ENCODE measurements at places on chromosomes 7 and 10. TPM values are rescaled to one million over a fixed set of nuclear protein-coding genes. Genes with fewer than 3 reads are reported as not detected.

EN2 gene
- total RNA-seq = not detected

- peak; percentile 64 for DNase-seq
Measured at GRCh38 chr7:2632733-2633537, 1.1 kb downstream of the TTYH3 start.

TUBB8 gene
- not detected for total RNA-seq

DNA sequence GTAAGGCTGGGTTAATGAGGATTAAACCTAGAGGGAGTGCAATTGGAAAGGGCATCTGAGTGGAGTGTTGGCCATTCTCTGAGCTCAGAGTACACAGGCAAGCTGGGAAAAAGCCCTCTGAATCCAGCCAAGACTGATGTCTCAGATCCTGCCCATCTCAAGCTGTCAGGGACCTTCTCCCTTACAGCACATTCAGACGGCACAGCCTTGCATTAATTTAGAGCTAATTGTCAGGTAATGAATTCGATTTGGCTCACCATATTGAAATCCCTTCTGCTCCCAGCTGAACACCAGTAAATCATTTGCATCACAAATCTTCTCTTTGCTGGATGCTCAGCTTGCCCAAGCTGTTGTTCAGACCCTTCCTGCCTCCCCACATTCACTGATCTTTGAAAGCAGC lies 399.3 kb upstream of the PODXL start:
- no peak for DNase-seq

DNA sequence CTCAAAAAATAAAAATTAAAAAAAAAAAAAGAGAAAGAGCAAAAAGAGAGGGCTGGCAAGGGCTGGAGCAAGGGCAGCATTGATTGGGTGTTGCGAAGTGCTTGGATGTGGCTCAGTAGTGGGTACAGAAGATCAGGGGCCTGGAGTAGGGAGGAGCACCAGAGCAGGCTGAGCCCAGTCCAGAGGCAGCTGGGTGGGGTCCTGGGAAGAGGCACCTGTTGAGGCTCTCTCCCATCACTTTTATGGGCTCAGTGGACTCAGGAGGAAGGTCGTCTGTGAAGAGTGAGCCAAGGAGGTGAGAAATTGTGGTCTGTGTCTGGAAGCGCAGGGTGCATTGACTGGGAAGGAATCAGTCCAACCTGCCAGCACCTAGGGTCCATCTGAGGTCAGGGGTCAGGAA lies 11.8 kb upstream of the ZMIZ2 start:
- no peak for DNase-seq

DNAH11 gene
- 2.7 TPM for total RNA-seq

- DNase-seq = no peak
Measured at GRCh38 chr7:55152516-55152915, 133.7 kb downstream of the EGFR start.

GRCh38 chr7:112573302-112574039 lies 92.7 kb downstream of the LSMEM1 start:
- DNase-seq = peak; percentile 4

DNA sequence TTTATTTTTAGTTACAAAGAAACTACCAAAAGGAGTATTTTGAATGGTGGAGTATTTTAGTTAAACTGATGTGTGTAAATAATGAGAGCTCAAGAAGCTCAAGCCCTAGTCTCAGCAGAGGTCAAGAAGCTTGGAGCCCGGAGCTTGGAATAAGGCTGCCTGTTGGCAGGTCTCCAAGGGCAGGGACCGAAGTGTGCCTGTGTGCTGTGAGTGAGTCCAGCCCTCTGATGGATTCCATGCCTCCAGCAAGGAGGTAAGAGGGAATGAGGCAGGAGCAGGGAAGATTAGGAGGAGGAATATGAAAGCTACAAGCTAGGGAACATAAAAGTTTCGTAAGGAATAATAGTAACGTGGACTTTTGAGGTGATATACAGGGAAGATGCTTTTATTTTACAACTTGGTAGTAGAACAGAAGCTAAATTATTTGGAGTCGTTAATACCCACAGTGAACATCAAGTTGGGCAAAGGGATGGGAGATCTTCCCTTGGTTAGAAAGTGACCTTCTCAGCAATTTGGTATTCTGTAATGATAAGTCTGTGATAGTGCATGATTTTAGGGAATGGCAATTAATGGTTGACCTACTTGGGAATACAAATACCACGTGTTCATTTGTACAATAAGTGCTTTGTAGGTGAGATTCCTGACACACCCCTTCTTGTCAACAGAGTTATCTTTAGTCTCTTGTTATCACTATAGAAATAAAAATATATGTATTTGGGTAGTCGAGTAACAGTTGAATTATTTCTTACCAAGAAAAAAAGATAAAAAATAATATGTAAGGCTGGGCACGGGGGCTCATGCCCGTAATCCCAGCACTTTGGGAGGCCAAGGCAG lies 4.6 kb downstream of the SEC23IP start:
- peak; percentile 52 for DNase-seq

NOBOX gene
- total RNA-seq = not detected

DNA sequence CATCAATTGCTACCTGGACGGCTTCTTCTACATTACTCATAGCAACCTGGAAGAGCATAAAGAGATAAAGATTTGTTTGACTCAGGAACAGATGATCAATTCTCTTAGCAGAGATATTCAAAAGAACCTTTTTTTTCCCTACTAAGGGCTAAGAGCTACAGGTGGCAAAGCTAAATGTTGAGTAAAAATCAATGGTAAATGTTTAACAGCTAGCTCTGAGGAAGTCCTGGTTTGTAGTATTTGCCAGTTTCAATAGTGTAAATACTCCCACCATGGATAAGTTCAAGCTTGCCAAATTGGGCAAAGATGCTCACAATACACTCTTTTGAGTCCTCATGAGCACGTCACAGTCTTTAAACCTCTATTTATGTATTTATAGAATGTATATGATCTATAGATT lies 64.0 kb downstream of the AKR1E2 start:
- DNase-seq = no peak

DNA sequence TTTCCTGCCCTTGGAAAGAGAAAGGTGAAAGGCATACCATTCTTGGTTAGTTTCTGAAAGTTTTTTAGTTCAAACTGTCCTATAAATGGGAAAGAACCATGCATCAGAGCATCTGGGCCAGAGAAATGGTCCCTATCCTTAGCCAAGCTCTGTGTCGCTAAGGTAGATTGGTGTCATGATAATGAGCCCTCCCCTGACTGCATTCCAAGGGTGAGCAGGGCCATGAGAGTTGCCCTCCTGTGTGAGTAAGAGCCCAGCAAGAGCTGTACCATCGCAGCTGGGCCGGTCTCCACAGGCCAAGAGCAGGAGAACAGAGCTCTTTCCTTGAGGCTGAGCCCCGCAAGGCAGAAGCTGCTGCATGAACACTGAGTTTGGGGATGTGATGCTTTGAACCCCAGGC lies 30.3 kb downstream of the GRB10 start:
- no peak for DNase-seq

GRCh38 chr7:39721919-39722597 lies 98.7 kb downstream of the RALA start:
- DNase-seq = no peak

- no peak for DNase-seq
Measured at GRCh38 chr7:77838929-77839491, 40.4 kb downstream of the PHTF2 start.

CELF2 gene
- total RNA-seq = 42.8 TPM

SPDYE5 gene
- not detected for total RNA-seq

HOXA3 gene
- total RNA-seq = 3.5 TPM

DNA sequence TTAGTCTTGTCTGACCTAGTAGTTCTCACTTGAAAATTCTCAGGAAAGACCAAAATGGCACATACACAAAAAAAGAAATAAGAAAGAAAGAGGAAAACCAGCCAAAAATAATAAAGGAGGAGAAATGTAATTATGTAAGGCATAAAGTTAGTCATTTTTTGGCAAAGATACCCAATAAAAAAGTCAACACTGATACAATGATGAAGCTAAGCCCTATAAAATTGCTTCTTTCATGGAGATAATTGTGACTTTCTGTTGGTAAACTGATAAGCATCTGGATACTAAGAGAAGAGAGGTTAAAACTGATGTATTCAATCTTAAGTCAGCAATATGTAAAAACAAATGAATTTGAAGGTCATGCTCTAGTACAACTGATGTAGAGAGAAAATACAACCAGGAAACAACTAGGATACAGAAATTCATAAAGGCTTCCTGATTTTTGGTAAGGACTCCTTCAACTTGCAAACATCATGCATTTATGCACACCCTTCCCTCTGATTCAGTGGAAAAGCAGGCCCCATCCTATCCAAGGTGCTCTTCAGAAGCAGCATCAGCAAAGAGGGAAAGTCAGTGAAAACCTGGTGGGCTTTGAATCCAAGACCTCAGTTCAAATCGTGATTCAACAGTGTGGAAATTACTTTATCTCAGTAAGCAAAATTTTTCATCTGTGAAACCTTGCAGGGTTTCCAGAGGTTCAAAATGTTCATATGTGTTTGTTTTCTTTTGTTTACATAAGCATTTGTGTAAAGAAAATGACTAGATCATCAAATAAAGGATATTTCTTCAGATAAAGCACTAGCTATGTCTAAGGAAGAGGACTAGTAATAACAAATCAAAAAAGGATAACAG lies 32.6 kb downstream of the IMMP2L start:
- peak; percentile 63 for DNase-seq

DNA sequence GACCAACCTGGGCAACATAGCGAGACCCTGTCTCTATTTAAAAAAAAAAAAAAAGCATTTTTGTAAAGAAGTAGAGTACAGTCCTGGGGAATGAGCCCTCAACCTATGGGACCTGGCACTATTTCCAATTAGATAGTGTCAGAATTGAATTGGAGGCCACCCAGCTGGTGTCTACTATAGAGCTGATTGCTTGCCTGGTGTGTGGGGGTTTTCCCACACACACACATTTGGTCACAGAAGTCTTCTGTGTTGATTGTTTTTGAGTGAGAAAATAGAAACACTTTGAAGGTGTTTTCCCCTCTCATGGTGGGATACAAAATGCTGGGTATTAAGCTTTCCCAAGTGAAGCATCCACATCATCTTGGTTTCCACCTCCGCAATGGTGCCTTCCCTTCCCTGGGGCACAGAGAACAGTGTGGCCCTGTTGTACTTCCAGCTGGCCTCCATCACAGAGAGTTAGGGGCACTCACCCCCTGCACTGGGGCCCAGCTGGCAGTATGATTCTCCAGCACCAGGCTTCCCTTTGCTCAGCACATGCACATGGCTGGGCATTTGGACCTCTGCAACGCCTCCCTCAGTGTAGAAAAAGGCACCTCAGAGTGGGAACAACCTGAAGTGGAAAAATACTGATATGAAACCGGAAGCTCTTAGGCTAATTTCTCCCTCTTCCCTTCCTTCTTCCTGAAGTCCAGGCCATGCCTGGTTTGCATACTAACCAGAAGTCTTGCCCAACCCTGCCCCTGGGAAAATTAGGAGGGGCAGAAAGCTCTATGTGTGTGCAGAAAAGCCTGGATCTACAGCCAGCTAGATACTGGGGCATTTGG lies 10.7 kb upstream of the NFKB2 start:
- DNase-seq = peak; percentile 58

- DNase-seq = no peak
Measured at GRCh38 chr10:30092151-30092790, 32.9 kb upstream of the JCAD start.

MCMBP gene
- total RNA-seq = 74.3 TPM

LRRD1 gene
- total RNA-seq = 0.41 TPM

- peak; percentile 50 for DNase-seq
Measured at GRCh38 chr10:120734483-120735078, 116.6 kb upstream of the WDR11 start.

DNA sequence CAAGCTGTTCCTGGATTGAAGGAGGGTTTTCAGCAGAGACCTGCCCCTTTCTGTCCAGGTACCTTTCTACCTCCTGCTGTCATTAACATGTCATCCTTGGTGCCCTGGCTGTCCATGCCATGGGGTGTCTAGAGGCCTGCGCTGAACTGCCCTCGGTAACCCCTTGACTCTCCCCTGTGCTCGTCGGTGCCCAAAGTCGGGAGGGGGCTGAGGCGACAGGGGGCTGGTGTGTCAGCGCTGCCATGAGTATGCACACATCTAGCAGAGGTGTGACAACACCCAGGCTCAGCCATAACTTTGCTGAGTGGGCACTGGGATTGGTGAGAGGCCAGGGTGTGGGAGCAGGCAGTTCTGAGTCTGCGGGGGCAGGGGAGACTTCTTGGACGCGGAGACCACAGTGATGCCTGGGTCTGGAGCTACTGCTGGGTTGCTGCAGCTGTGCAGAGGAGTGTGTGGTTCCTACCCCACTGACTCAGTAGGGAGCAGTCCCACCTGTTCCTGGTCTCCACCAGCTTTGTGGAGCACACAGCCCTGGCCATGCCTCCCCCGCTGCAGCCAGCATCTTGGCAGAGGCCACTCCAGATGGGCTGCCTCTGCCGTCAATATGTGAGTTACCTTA lies 376.2 kb upstream of the SEMA3C start:
- DNase-seq = no peak
